ENCODE measurements at places on chromosomes 7 and 10.

- no peak for DNase-seq
These were observed 128.6 kb downstream of the ZNF248 start for GRCh38 chr10:37728830-37729229.

- DNase-seq = no peak
These were observed 178.0 kb upstream of the FRMD4A start for GRCh38 chr10:14508725-14509124.

DNA sequence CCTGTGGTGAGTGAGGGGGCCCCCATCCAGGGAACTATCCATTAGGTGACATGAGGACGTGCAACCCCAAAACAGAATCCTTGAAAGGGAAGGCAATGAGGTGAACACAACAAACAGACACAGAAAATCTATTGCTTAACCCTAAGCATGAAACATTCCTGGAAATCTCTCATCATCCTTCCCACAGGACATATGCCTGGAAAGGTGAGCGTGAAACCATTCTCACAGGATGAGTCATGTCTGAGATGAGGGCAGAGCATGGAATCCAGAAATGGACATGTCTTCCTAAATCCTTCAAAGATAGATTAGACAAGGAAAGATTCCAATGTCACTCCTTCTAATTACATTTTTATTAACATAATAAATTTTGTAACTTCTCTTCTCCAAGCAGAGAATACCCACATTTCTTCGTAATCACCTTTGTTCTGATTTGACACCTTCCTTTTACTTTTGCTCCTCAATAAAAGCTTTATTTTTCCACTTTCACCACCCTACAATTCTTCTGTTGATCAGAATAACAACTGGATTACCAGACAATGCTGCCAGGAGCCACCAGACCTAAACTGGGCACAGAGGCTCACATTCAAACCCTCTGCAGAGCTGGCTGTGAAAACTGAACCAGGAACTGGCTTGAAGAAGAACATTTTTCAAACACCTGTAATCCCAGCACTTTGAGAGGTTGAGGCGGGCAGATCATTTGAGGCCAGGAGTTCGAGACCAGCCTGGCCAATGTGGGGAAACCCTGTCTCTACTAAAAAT lies 67.2 kb downstream of the COBL start:
- DNase-seq = no peak

GRCh38 chr7:121084256-121084655 lies 95.7 kb downstream of the CPED1 start:
- DNase-seq = no peak

DNA sequence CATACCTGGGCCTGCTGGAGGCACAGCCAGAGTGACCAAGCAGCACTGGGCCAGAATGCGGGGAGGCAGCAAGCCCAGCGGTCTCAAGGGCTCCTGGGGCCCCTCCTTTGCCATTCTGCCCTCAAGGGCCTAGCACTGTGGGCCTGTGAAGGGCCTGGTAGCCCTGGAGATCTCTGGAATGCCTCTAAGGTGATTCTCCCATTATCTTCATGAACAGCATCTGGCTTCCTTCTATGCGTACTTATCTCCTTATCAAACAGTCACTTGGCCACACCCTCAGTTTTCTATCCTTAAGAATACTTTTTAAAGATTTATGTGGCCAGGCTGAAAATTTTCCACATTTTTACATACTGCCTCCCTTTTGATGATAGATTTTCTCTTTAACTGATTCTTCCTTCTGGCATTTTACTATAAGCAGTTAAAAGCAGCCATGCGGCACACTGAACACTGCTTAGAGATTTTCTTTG lies 67.5 kb upstream of the CCNY start:
- DNase-seq = no peak
